Posterior vena cava (tissue), 2 donors: ENCODE measurements at places on chromosomes 4 and X. TPM values are rescaled to one million over a fixed set of nuclear protein-coding genes. Genes with fewer than 3 reads are reported as not detected.

LRIT3 gene
- 0.14 TPM for total RNA-seq

FGF2 gene
- total RNA-seq, result 27.5 TPM

DNA sequence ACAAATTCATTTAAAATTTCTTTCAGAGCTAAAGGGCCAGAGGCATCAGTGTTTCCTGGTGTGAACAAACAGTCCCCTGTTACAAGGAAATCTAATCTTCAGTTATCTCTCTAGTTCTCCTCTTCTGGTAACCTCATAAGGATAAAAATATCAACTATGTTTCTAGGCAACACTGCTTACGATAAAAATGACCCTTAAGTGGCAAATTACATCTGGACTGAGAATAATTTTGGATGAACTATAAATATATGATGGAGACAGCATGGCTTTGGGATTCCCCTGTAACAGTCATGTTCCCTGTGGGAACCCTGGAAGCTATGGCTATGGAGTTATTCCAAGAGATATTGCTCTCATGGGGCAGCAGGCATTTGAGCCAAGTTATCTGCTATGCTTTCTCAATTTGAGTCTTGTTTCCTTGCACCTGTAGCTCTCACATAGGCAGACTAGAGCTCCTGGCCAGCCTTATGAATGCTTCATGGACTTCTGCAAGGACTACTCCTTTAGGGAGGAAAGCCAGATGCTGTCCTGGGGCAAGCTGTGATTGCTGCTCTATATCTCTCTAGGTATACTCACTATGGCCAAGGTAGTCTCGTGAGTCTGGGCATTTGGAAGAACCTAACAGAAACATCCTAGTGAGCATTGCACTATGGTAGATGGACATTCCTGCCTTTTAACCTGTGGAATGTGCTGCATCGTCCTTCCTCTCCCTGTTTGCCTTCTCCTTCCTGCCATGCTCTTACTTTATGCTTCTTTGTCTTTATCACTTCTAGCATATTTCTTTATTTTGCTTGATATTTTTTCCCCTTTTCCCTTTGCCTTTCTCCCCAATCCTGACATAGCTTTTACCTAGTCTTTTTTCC lies 14.2 kb downstream of the C4orf33 start:
- DNase-seq, result no peak

GRCh38 chr4:10688022-10688421 lies 3.5 kb upstream of the CLNK start:
- DNase-seq, result no peak

- DNase-seq, result peak; percentile 83
Measured at GRCh38 chr4:74364652-74365491, at the start of gene EREG. Gene EREG (plus strand): TSS chr4:74365145. CDS start chr4:74365309, 164 bp downstream.

DNA sequence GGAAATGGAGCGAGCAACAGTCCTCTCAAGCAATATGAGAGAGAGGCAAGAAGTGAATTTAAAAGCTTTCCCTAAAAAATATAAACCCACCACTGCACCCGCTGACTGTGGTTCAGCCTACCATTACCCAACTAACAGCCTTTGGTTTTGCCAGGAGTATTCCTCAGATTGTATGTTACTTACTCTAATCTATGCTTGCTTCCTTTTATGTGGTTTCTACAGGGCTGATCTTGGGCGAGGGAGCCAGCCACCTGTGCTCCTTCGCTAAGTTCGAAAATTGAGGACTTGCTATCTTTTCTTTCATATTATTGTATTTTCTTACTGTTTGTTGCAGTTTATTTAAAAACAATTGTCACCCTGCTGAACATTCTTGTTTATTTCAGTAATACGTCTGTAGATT lies 101.1 kb downstream of the DDX53 start:
- DNase-seq, result no peak

ALB gene
- 0.43 TPM for total RNA-seq

SOWAHB gene
- not detected for total RNA-seq

IL1RAPL2 gene
- total RNA-seq, result not detected

- DNase-seq, result no peak
Measured at GRCh38 chr4:46211406-46211805, 87.6 kb upstream of the GABRG1 start.

PPBP gene
- total RNA-seq, result 2.4 TPM

MORF4L2 gene
- total RNA-seq, result 404 TPM

USP17L5 gene
- total RNA-seq, result not detected

DNA sequence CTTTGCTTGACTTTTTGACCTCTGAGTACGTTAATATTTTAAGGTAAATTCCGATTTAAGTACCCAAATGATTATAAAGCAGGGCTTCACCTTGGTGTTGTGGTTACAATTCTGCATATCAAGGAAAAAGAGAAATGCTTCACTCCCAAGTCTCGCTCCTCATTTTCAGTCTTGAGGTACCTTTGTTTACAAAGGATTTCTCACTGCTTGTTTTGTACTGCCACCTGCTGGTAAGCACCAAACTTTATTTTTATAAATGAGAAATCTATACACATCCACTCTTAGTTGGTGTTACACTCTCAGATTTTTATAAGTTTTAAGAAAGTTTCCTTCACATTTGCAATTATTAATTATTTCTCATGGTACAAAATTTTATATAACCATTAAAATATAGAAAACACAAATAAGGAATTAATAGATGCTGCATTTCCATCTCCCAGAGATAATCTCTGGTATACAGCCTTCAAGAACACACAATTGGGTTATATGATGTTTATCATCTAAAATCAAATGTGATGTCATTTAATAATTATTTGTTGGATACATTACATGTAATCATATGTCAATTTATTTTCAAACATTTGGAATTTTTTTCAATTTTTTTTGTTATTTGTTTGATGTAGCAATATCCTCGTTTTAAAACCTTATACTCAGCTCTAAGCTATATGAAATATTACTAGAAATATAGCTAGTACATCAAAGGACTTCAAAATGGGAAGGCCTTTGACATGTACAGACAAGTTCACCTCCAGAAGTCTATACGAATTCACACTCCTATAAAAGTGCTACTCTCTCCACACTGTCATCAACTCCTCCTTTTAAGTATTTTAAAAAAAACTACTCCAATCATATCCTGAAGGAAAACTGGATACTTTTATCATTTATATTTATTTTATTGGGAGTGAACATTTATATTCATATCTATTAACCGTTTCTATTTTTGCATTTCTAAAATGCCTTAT lies 179.9 kb downstream of the KCNIP4 start:
- DNase-seq, result no peak

TCEAL7 gene
- total RNA-seq, result 7.5 TPM

GRCh38 chr4:76160355-76160754 lies 12.2 kb upstream of the NUP54 start:
- no peak for DNase-seq

GRCh38 chr4:67723949-67724348 lies 23.0 kb upstream of the UBA6 start:
- DNase-seq, result no peak

SYP gene
- total RNA-seq, result 1.1 TPM

DGAT2L6 gene
- not detected for total RNA-seq

DNA sequence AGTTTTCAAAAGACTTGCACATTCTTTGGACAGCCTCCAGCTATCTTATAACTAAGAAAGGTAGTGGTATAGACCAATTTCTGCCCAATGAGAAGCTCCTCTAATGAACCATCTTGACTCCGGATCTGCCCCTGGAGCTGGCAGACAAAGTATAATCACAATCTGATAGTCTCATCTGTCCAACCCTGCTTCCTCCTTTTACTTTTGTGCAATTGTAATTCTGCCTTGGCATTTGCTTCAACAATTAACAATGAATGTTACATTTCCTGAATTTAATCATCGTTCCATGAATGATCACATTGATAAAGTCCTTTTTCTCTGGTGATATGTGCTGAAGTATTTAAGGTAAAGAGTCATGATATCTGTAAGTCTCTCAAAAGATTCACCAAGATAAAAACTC lies 27.8 kb downstream of the FRYL start:
- DNase-seq, result no peak

TEC gene
- 4.6 TPM for total RNA-seq

DNA sequence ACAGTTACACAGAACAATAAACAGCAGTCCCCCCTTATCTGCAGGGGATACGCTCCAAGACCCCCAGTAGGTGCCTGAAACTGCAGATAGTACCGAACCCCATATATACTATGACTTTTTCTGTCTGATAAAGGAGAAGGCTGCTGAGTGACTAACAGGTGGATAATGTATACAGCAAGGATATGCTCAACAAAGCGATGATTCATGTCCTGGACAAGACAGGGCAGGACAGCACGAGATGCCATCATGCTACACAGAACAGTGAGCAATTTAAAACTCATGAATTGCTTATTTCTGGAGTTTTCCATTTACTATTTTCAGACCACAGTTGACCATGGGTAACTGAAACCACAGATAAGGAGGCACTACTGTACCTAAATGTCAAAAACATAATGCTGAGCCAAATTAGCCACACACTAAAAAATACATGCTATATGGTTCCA lies 76.1 kb downstream of the MANBA start:
- DNase-seq, result no peak

GRCh38 chr4:159178151-159178546 lies 75.3 kb downstream of the RAPGEF2 start:
- DNase-seq, result no peak

CCSER1 gene
- 7.0 TPM for total RNA-seq

DNA sequence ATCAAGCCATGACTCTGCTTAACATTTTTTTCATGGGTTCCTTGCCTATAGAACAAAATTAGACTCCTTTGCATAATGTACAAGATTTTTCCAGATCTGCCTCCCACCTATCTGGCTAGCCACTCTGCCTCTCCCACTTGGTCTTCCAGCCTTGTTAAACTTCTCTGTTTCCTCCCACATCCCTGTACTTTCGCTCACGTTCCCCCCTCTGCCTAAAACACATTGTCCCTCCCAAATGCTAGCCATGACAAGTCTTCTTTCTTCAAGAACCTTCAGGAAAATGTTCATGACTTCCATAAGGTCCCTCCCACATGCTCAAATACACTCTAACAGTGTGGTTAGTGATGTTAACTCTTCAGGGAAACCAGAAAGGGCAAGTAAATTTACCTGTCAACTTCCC lies 214.6 kb downstream of the ADGRA3 start:
- no peak for DNase-seq

- no peak for DNase-seq
Measured at GRCh38 chr4:176413171-176413570, 93.4 kb downstream of the SPCS3 start.

NLRP2B gene
- total RNA-seq, result not detected

- DNase-seq, result no peak
Measured at GRCh38 chr4:142566777-142567176, 279.3 kb downstream of the INPP4B start.

DNA sequence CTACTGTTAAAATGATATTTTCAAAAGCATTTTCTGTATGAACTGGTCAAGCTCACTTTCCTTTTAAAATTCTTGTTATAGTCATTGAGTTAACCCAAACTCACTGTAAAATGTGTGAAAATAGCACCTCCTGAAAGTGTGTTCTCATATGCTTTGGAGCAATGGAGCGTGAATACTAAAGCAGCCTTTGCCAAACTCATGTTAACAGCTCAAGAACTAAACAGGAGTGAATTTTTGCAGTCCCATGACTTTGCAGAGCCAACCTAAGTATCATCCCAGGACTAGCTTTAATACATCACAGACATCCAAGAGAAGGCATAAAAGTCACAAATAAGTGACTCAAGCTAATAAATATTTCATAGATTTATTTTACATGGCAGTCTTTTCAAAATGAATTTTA lies 2.3 kb downstream of the AMMECR1 start:
- DNase-seq, result no peak

DNA sequence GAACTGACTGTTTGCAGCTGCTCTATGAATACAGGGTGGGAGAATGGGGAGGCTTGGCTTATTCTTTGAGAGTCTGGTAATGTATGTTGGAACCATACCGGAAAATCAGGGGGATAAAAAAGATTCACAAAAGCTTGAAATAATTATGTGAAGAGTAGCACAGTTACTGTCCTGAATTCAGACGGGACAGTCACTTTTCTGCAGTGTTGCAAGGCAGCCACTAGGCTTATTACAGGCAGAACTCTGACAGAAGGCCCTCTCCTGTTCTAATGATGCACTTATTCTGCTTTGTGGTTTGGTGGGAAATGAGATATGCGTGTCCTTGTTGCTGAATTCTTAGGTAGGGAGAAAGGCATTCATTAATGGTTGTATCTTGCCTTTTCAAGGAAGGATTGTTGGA lies 37.2 kb downstream of the GUCY1B1 start:
- DNase-seq, result no peak

GRCh38 chr4:125421547-125421946 lies 106.8 kb downstream of the FAT4 start:
- no peak for DNase-seq

DNA sequence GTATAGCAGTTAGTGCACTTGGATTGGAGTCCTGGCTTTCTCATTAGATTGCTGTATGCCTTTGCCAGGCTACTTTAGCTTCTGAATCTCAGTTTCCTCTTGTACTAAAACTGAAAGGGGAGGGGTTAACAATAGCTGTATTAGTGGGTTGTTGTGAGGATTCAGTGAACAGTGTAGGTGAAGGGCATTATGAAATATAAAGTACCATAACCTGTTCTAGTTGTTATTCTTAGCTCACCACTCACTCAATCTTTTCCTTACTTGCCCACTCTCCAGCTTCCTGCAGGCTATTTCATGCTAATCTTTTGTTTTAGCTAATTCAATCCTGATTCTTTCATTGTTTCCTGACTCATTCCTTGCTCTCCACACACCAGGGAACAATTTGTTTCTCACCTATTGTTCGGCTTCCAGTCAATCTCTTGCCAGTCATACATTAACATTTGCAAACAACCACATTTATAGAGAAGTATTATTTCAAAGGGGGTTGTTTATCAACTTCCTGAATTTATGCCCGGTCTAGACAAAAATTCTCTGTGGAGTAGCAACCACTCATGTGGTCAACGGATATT lies 50.6 kb upstream of the EDA start:
- DNase-seq, result no peak

- no peak for DNase-seq
Measured at GRCh38 chr4:153931804-153932203, 142.9 kb upstream of the SFRP2 start.

DNA sequence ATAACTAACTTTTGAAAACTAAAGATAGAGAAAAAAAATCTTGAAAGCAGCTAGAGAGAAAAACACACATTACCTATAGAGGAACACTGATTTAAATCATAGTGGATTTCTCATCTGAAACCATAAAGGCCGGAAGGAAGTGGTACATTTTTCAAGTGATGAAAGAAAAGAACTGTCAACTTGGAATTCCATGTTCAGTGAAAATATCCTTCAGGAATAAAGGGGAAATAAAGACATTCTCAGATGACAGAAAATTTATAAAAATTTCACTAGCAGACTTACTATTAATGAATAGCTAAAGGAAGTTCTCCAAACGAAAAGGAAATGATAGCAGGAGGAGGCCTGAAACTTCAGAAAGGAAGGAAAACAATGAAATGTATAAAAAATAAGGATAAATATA lies 7.6 kb upstream of the JADE3 start:
- DNase-seq, result no peak

DNA sequence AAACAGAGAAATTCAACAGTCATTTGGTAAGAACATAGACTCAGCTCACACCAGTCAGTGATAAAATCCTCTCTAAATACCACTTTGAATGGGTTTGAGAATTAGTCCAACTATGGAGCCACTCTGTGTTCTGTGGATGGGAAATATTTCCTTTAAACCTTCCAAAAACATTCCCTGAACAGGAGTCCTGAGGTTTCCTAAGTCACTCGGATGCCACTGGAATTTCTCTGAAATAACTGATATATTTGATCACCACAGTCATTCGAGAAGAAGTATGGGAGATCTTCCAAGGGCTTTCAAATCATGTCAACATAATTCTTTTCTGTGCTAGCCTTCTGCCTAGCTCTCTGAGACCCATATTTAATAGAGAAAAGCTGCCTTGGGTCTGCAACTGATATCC lies 958.6 kb downstream of the STIM2 start:
- no peak for DNase-seq

- DNase-seq, result no peak
Measured at GRCh38 chrX:3584415-3584996, 128.9 kb downstream of the PRKX start.

RAB40AL gene
- total RNA-seq, result 1.9 TPM

GSX2 gene
- not detected for total RNA-seq
